ENCODE measurements at places on chromosomes 2 and 18.
A peak's percentile ranks its signal among the peaks of the same experiment; 100 is the strongest.

DNA sequence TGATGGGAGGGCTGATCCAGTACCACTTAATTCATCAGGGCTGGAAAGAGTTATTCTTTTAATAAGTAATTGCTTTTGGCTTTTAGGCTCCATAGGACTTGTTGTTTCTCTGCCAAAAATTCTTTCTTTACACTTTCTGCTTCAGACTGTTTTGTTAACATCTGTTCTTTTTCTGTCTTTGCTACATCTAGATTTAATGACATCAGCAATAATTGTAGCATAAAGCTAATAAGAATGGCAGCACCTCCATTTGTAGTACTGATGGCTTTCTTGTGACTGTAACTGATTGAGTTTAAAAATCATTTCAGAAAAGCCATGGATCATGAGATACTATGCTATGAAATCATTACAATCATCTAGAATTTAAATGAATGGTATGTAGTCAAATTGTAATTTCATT, 46.4 kb upstream of the ACKR3 start:
- DNase-seq = no peak

GRCh38 chr18:9726175-9726574, 18.1 kb downstream of the RAB31 start:
- DNase-seq = no peak

- no peak for DNase-seq
These were observed 225.0 kb upstream of the NT5C1B start for GRCh38 chr2:18814387-18814786.

- no peak for DNase-seq
These were observed 32.1 kb downstream of the HK2 start for GRCh38 chr2:74865770-74866674.

GRCh38 chr2:190941571-190941970, 61.0 kb downstream of the GLS start:
- DNase-seq = no peak

- no peak for DNase-seq
These were observed 94.0 kb upstream of the ITGA4 start for GRCh38 chr2:181363164-181363563.

DNA sequence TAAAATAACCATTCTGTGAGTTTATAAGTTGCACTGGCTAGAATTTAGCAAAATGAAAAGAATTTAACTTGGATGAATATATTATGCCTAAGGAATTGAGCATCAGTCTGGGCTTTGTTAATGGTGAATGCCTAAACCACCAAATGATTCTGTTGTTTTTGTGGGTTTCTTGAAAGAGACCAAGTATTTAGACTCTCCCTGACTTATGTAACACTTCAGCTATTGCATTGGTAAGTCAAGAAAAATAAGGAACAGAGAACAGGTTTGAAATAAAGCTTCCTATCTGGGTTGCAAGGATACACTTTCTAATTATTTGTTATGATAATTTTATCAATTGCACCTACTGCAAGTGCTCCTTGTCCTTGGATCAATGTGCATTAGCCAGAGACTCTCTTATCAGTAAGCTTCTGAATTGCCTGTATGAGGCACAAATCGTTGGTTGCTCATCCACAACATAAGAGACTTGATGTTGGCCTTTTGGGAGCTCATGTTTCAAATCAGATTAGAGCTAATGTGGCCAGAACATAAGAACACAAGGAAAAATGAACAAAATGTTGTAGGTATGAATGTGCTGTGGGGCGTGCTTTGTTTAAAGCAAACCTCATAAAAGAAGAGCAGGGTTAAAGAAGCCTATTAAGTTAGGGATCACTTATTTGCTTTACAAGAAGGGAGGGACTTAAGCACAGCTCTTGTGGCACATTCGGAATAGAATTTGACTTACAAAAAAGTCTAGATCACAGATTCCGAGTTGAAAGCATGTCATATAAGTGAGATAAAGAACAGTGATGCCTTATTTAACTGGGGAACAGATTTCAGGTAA, 37.2 kb downstream of the PRKCE start:
- no peak for DNase-seq

DNA sequence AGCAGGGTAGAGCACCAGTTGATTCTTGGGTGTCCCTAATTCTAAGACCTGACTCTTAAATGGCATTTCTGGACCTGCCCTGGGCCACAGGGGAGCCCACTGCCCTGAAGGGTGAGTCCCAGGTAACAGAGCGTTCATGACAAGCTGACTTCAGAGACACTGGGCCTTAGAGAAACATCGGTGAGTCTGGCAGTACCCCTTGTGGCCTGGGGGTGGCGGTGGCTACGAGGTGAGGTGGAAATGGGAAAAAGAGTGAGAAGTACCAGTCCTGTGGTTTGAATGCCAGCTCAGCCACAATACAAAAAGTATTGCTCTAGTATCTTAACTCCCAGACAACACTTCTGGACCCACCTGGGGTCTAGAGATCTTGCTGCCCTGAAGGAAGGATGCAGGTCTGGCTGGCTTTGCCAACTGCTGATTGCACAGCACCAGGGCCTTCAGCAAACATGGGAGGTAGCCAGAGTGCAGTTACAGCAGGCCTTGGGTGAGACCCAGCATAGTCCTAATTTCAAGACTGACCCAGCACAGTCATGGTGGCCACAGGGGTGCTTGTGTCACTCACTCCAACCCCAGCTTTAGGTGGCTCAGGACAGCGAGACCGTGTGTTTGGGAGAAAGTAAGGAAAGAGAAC, 44.5 kb downstream of the USP34 start:
- no peak for DNase-seq

DNA sequence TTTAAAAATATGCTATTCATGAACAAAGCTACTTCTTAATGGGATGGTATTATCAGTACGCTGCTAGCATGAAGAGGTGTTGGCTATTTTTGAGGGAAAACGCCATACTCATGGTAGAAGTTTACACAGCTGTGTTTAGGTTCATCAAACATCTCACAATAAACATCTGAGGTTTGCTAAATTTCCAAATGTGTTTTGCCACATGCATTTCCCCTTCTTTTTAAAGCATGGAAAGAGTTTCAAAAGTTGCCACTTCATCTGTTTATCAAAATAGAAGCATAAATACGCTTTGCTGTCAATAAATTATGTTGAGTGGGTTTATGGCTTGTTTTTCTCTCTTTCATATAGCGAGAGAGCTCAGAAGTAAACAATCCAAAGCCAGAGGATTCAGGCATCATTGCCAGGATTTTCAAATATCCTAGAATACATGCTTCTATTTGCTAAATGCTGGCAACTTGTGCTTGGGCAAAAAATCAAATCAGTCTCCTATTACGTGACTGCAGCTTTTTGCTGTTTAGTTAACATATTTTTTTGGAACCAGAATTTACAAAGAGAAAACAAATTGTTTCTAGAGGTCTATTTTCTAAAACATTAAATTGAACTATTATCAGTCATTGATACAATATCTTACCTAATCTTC, 1919.9 kb upstream of the LRRTM1 start:
- no peak for DNase-seq

DNA sequence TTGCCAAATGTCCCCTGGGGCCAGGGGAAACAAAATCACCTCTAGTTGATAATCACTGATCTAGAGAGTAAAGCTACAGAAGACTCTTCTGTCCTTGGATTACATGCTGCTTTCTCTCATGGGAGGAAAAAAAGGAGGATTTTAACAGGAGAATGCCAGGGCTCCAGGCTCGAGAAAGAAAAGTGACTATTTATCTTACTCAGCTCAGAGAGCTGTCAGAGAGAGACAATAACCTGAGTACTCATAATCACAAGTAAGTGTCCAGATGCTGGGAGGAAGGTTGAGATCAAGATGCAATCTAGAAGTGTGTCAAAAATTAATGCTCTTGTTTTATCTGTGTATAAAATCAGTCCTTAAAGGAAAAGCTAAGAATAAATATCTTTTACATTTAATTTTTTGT, 133.3 kb downstream of the PTRHD1 start:
- DNase-seq = no peak

DNA sequence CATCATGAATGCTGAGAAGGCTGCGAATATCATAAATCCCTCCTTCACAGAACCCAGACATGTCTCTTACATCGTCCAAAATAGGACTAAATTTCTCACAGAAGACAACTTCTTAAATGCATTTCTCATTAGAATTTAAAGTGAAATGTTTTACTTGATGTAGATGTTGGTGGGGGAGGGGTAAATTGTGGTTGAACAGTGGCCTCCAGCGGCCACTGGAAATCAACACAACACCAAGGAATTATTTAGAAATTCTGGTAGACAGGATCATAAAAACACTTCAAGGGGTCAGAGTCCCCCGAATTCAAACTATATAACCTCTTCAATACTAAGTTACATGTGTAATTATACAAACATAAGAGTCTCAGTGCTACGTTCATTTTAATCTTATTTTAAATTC, 135.9 kb downstream of the ABCA12 start:
- peak; percentile 9 for DNase-seq

Data from right kidney (tissue), 9 donors.